ENCODE measurements at places on chromosomes 4 and X. TPM values are rescaled to one million over a fixed set of nuclear protein-coding genes. Genes with fewer than 3 reads are reported as not detected.

The MAP7D2 gene
- total RNA-seq = 4.0 TPM

- DNase-seq = no peak
These were observed 1062.5 kb downstream of the ADGRL3 start for GRCh38 chr4:62262676-62263075.

DNA sequence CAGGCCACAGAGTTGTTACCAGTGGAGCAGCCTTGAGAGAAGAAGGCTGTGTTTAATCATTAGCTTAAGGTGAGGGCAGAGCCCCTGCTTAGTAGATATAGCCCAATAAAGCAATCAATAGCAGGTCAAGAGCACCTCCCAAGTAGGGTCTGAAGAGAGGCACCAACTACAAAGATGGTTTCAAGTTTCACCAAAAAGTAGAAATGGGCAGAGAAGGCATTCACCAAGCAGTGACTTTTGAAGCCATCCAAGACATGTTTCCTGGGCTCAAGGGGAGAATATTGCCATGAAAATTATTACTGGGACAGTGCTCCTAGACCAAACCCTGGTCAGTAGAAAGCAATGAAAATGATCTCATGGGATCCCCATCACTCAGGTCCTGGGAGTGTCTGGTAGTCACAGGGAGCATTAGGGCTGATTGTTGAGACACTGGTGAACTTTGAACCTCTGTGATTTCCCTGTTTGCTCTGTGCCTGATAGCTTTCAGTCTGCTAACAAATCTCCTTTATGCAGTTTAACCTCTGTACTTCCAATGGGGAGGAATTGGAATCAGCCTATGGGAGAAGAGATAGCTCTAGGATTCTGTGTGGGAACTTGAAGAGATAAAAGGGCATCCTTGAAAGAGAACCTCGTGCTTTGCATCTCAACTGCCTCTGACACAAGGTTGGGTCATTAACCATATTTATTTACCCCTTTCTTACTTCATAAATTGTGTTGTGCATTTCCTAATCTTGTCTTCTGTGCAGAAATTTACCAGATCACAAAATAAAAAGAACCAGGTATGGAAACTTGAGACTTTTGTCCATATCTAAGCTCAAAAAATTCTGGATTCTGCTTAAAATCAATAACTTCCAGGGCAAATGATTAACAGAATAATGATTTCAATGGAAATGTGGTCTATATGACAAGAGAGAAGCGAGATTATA, 9.3 kb upstream of the OTC start:
- DNase-seq = no peak

The SMIM10 gene
- 1.8 TPM for total RNA-seq

GRCh38 chr4:127783026-127783769, 1.1 kb downstream of the HSPA4L start:
- peak; percentile 54 for DNase-seq

- peak; percentile 40 for DNase-seq
These were observed 98.9 kb downstream of the ATXN3L start for GRCh38 chrX:13220916-13221315.

The NDNF gene
- total RNA-seq = 0.29 TPM

DNA sequence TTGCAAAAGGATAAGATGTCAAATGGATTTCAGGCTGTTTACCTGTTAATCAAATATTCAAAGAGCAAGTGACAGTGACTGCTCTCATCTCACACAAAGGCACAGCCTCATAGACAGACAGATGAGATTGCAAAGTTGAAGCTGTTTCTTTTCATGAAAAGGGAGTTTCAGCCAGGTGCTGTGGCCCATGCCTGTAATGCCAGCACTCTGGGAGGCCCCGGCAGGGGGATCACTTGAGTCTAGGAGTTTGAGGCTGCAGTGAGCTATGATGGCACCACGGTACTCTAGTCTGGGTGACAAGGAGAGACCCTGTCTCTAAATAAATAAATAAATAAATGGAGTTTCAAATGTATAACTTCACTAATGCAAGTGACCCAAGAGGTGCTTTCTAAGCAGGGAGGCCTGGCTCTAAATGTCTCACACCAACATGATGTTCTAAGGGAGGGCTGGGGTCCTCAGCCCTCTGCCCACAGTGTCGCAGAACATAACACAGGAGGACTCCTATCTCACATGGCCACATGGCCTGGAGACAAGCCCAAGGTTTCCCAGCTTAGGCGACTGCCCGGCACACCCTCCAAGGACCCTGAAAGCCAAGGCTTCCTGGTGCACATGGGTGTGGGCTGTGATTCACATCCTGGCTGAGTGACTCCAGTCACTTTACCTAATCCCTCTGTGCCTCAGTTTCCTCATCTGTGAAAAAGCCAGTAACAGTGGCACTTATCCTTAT, 26.8 kb downstream of the PPP2R2C start:
- DNase-seq = no peak

All from Calu3 (cell line).